ENCODE measurements at places on chromosomes 2 and 18. TPM values are rescaled to one million over a fixed set of nuclear protein-coding genes. Genes with fewer than 3 reads are reported as not detected.

PTPN18 gene
- 10.7 TPM for total RNA-seq

CYS1 gene
- total RNA-seq: 0.58 TPM

CD28 gene
- total RNA-seq: not detected

DOK6 gene
- 0.77 TPM for total RNA-seq

IKZF2 gene
- total RNA-seq: 9.4 TPM

ARHGEF33 gene
- 0.85 TPM for total RNA-seq

REL gene
- total RNA-seq: 2.5 TPM

SLC14A1 gene
- total RNA-seq: 32.1 TPM
